ENCODE measurements at places on chromosomes 1 and 21.
A peak's percentile ranks its signal among the peaks of the same experiment; 100 is the strongest.

DNA sequence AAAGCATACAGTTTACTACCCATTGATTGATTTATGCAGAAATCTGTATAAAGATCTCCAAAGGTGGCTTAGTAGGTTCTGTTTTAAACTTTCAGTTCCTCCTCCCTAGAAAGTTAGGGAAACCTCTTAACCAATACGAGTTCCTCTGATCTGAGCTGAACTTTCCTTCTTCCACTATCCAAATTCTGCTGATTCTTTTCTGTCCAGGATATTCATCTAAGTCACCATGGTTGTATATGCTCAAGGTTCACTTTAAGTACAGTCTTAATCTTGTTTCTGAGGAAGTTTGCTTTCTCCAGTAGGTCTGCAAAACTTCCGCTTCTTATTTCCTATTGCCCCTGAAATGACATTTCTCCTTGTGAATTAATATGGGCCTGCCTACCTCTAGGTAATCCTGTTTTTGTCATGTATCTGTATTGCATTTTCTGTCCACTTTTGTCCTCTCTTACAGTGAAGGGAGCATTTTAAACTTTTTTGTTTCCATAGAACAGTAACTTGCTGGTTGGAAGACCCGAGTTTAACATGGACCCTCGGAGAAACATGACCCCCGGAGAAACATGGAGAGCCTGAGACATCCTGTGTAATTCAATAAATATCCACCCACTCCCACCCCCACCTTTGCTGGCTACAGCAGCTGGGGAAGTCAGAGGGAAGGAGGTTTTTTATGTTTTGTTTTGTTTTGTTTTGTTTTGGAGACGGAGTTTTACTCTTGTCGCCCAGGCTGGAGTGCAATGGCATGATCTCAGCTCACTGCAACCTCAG lies 16.7 kb upstream of the TUT4 start:
- no peak for DNase-seq

DNA sequence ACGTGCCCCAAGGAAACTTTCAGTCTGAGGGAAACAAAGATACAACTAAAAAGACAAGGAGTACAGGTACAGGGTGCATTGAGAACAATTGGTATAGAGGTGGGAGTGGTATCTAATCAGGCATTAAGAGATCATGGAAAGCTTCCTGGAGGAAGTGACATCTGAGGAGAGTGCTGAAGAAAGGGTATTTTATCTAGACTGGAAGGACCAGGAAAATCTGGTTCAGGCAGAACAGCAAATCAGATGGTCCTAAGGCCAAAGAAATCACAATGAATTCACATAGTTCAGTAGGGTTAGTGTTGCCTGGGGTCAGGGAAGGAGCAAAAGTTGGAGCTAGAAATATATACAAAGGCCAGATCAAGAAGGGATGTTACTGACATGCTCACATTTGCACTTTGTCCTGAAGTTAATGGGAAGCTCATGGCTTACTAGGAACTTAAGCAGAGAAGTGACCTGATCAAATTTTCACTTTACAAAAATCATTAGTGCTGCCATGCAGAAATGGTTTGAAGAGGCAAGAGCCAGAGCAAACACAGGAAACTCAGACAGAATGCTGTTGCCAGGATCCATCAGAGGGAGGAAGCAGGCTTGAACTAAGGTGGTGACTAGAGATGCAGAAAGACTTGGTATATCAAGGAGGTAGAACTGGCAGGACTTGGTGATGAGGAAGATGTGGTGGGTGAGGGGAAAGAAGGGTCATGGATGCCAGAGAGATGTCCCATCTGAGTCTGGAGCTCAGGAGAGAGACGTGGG lies 14.5 kb upstream of the CTTNBP2NL start:
- DNase-seq = no peak

GRCh38 chr1:68485431-68486022 lies 11.4 kb downstream of the DEPDC1 start:
- no peak for DNase-seq

DNA sequence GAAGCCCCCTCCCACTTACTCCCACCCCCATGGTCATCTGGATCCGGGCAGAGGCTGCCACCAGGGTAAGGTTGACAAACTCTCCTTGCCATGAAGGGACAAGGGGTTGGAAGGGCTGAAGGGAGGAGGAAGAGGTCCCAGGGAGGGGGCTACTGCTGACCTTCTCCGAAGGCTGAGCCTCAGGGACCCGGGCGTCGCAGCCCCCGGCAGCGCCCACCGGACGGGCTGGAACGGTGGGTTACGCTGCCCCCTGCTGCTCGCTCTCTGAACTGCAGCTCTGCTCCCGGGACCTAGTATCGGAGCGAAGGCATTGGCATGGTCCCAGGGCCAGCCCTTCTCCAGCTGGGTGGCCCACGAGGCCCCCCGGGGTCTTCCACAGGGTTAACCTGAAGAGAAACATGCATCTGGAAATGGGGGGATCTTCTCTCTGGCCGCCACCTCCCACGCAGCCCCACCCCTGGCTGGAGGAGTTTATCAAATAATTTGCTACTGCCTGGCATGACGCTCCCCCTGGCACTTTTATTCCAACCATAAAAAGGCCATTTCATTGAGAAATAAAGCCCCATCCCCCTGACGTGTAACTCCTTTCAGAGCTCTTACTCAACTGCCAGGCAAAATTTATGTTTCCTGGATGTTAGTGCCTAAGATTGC lies 70.4 kb upstream of the TARDBP start:
- DNase-seq = peak; percentile 63

GRCh38 chr1:117599286-117600221 lies 6.3 kb upstream of the TENT5C start:
- DNase-seq = no peak

- peak; percentile 83 for DNase-seq
Measured at GRCh38 chr1:43529206-43529731, 1.4 kb upstream of the PTPRF start.

GRCh38 chr1:6347641-6348487 lies 45.7 kb downstream of the ACOT7 start:
- DNase-seq = no peak

GRCh38 chr1:119956306-119956705 lies 60.0 kb upstream of the ADAM30 start:
- no peak for DNase-seq

GRCh38 chr1:240646571-240647240 lies 34.8 kb upstream of the GREM2 start:
- DNase-seq = no peak

GRCh38 chr1:206578068-206578977 lies 33.9 kb downstream of the EIF2D start:
- DNase-seq = no peak

GRCh38 chr1:170461762-170462384 lies 70.1 kb upstream of the GORAB start:
- DNase-seq = no peak

All from SJSA1 (cell line).